ENCODE measurements at places on chromosomes 2 and 18.

DNA sequence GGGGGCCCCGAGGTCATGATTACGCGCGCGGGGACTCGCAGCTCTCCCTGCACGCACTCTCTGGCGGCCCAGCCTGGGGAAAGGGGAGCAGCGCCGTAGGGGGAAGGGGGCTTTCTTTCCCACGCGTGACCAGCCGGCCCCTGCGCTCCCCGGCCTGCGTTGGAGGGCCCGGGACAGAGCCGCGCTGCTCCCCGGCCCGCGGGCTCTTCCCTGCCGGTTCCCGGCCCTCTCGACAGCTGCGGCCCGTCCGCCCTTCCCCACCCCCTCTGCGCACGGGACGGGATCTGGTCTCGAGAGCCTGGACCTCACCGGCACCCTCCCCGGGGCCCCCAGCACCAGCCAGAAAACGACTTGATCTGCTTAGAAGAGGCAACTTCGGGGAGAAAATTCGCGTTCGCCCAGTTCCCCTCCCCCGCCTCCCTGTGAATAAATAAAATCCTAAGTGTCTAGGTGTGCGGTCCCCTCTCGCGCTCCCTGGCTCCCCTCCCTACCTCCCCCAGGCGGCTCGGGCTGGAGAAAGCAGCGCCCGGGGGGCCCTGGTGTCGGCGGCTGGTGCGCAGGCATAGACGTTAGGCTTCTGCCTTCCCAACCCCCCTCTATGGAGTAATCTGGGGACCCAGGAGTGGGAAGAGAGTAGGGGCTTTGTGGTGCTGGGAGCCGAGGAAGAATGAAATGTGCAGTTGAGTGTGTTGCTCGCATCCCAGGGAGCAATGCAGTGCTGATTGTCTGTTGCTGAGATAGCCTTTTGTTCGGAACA is 803 bp upstream of the FIGN start:
- DNase-seq, result peak; percentile 87

DNA sequence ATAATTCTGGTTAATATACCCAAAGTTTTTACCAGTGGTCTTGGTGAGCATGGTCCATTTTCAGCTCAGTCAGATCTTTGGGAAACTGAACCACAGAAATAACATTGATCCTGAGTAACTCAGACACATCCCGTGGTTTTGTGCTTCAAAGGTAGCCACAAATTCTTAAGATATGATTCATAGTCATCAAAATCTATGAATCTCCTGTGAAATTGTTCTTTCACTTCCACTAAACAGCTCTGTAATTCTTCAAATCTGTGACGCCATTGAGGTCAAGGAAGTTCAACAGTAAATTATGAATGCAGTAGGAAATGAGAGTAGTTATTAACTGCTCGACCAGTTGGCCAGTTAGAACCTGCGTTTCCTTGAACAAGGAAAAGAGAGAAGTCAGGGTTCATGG is 147.3 kb downstream of the IRS1 start:
- no peak for DNase-seq

DNA sequence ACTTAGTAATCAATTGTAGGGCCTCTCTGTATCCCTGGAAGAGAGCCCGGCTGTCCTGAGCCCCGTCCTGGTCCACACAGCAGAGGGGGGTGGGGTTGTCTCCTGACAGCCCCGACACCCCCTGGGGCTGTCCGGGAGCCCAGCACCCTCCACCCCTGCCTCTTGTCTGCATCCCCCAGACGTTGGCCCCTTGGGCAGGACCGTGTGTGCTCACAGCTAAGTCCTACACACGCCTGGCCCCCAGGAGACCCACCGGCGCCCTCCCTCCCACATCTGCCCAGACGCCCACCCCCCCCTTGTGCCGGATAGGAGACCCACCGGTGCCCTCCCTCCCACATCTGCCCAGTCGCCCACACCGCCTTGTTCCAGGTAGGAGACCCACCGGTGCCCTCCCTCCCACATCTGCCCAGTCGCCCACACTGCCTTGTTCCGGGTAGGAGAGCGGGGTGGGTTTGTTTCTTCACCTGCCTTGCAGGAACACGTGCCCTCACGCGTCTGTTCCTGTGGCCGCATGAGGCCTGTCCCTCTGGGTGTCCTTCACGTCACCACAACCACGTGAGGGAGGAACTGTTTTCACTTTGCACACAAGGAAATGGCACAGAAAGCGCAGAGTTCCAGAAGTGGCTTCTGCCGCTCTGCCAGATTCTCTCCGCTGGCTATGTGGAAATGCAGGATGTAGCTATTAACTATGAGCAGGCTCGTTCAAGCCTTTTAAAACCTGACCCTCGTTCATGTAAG is 61.1 kb upstream of the NFATC1 start:
- DNase-seq, result peak; percentile 50

GRCh38 chr2:158519481-158519880 is 62.7 kb downstream of the PKP4 start:
- no peak for DNase-seq

- no peak for DNase-seq
Measured at GRCh38 chr18:44900627-44901026, 219.9 kb downstream of the SETBP1 start.

DNA sequence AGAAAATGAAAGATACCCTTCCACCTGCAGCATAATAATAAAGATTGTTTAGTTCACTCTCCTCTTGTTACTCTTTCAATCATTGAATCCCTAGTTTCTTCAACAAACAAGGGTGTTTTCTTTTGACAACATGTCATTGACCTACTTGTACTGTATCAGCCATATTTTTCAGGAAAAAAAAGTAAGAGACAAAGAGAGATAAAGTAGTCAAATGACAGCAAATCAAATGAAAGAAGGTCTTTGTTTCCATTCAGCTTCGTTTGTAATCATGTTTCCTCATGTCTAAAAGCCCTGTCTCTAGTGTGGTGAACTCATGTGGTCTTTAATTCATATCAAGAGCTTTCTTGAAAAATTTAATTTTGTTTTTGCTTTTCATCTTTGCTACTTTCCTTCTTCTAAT is 557.8 kb upstream of the LRATD1 start:
- DNase-seq, result no peak

- peak; percentile 85 for DNase-seq
Measured at GRCh38 chr2:196592911-196593881, 46.3 kb upstream of the CCDC150 start.

- no peak for DNase-seq
Measured at GRCh38 chr2:46434851-46435273, 44.5 kb upstream of the TMEM247 start.

DNA sequence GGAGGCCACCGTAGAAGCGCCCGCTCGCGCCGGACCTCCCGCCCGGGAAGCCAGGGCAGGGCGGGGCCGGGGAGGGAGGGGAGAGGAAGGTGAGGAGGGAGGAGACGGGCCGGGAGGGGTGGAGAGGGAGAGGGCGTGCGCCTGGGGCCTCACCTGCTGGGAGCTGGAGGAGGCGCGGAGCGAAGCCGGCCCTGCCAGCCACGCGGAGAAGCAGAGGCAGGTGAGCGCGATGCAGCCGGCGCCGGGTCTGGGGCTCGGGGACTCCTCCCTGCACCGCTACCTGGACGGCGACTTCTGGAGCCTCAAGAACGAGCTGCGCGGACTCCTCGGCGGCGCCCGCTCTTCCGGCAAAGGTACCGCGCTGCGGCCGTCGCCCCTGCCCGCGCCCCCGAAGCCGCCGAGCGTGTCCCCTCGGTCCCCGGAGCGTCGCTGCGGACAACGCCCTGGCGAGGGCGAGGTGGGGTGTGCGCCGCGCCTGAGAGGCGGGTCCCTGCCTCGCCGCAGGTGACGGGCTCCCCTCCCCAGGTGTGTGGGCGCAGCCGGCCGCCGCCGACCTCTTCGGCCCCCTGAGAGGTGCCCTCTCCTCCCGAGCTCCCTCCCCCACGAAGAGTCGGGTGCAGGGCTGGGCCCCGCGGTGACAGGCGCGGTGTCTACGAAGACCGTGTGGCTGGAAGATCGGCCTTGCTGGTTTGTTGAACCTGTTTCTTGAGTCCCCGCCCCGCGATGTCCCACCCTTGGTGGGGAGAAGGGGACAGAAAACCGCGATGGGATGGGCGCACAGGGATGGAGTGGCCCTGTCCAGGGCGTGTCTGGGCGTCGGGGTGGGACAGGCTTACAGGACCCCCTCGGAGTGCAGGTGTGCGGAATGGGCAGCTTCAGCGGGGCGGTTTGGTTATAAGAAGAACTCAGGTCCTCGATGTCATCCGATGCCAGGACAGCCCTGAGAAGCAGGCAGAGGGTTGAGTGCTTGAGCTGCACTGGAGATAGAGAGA is at the start of gene ACOXL:
ACOXL (plus strand) TSS at position 152 of the 992 bp plus-strand sequence. CDS start 35,817 bp downstream, outside the sequence.
- DNase-seq, result peak; percentile 76

DNA sequence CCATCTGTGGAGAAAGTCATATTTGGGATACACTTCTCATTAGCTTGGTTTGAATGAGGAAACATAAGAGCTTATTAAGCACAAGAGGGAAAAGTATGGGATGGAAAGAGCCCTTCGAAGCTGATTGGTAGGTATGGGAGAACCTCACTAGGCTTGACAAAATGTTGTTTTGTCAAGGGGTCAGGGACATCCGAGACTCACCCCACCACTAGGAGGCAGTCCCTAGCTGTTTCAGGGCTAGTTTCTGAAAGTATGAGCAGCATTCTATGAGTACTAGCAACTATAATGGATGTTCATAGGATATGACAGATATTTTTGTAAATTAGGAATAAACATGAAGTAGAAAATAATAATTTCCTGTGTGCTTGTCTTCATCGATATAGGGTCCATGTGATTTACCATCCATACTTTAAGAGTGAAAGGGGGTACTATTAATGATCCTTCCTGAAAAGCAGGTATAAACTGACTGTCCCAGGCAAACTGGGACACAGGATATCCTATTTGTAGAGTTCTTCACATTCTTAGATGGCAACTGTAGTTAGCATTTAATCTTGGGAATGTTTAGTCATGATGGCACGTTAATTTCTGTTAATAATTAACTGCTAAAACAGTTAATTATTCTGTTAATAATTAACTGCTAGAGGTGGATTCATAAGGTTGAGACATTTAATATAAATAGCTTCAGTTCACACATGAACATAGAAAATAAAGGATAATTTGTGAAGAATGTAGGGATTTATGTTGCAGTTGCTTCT is 28.4 kb downstream of the OTX1 start:
- DNase-seq, result peak; percentile 66

- DNase-seq, result no peak
Measured at GRCh38 chr2:210162466-210163124, 8.6 kb downstream of the KANSL1L start.

- DNase-seq, result no peak
Measured at GRCh38 chr18:28690836-28691495, 514.0 kb upstream of the CDH2 start.

DNA sequence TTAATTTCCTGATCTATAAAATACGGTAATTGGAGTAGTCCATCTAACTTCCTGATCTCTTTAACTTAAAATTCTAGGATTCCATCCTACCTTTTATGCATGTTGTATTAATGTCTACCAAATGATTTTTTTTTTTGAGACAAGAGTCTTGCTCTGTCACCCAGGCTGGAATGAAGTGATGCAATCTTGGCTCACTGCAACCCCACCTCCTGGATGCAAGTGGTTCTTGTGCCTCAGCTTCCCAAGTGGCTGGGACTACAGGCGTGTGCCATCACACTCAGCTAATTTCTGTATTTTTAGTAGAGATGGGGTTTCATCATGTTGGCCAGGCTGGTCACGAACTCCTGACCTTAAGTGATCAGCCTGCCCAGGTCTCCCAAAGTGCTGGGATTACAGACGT is 47.8 kb downstream of the CFAP36 start:
- no peak for DNase-seq

DNA sequence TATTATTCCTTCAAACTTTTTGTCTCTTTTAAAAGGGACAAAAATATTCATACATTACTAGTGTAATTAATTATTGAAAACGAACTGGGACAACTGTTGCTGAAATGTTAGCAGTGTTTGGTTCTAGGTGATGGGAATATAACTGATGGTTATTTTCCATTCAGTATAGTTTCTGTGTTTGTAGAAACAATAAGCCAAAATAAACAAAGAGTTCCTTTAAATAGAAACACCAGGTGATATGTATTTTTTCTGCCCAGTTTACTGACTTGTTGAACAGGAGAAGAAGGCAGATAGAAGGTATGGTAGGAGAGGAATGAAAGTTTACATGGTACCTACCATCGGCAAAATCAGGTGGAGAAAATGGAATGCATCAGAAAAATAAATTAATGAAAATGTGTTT is 74.2 kb downstream of the LYPD6B start:
- no peak for DNase-seq

GRCh38 chr2:119393971-119394748 is 27.4 kb downstream of the DBI start:
- no peak for DNase-seq

DNA sequence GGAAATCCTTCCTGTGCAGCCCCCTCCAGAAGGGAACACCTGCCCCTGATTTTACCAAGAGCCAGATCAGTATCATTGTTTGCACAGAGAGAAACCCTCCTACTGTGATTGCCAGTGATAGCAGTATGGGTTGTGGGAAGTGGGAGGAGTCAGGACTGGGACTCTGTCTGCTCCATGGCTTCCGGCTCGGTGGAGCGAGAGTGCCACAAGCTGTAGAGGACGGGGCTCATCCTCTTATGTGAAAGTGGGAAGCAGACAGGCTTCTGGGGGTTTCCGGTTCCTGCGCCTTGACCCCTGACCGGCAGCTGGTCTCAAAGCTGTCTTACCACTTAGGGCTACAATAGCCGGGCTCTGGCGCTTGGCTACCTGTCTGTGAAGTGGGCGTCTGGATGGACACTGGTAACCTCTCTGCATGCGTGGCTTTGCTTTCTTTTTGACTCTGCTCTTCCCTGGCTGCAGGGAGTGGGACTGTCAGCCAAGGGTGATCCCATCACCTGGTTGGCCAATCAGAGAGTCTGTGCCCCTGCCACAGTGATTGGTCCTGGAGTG is 79.7 kb downstream of the BCL2L11 start:
- peak; percentile 51 for DNase-seq

DNA sequence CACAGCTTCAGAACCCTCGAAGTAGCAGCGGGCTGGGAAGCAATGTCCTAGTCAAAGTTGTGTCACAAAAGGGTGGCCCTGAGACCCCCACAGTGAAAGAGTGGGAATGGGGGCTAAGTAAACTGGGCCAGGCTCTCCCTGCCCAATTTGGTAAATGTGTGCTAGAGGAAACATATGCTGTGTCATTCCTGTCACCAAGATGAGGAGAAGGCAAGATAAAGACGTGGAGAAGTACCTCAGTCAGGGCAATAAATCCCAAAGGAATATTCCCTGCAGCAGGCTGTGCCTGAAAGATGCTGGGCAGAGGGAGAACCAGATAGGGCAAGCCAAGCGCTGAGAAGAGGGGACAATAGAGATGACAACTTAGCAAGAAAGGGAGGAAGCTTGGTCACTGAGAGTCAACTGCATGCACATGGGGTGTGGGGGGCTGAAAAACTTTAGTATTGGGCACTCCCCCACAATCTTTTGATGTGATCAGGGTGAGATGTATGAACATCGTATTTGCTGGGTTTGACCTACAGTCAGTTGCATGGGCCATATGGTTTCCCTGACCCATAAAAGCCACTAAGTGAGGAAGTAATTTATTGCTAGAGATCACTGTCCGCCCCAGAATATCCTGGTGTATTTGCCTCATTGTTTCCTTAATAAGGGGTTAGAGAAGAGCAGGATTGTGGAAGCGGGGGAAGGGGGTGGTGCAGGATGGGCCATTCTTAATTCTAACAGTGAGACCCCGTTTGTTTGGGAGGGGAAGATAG is 49.9 kb upstream of the CXCR4 start:
- DNase-seq, result no peak

- DNase-seq, result no peak
Measured at GRCh38 chr2:57809230-57809629, 237.4 kb upstream of the VRK2 start.

Data from islet precursor cell (in vitro differentiated cells).